ENCODE measurements at places on chromosomes 7 and 10. TPM values are rescaled to one million over a fixed set of nuclear protein-coding genes. Genes with fewer than 3 reads are reported as not detected.

DNA sequence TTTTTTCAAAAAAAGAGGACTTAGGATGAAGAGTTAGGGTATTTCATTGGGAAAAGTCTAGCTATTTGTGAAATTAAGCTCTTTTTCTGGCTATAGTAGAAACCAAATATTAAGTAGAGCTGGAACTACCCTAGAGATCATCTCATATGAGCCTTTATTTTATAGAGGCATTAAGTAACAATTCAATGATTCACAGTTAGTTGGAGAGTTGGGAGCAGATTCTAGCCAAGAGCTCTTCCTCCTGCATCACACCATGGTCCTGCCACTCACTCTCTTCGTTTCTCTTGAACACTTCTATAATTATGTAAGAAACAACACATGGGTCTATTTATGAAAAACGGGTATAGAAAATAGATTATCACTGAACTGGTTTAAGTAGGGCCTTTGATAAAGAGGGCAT is 76.1 kb upstream of the ANK3 start:
- DNase-seq: no peak
- H3K4me3 ChIP-seq: no peak overlapping the region
- no peak overlapping the region for H3K27ac ChIP-seq
- no peaks in the 10 kb centered on the region for H3K27me3 ChIP-seq
- H3K36me3 ChIP-seq: no peaks in the 10 kb centered on the region

DNA sequence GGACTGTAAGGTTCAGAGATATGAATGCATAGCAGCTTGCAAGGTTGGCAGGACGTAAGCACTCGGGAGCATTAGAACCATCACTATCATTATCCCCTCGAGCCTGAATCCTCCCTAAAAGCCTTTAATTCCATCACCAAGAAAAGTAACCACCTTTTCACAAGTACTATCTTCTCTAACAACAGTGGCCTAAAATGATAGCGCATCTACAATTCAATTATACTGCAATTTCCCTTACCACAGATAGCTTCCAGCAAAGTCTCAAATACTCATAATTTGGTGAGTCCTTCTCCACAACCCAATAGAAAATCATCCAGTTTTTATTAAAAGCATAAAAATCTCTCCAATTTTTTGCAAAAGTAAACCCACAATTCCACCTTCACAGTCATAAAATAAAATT is 42.0 kb downstream of the COL1A2 start:
- H3K4me3 ChIP-seq: no peak overlapping the region
- no peak overlapping the region for H3K27ac ChIP-seq
- H3K4me1 ChIP-seq: peaks cover 5% of the 10 kb centered on the region

DNA sequence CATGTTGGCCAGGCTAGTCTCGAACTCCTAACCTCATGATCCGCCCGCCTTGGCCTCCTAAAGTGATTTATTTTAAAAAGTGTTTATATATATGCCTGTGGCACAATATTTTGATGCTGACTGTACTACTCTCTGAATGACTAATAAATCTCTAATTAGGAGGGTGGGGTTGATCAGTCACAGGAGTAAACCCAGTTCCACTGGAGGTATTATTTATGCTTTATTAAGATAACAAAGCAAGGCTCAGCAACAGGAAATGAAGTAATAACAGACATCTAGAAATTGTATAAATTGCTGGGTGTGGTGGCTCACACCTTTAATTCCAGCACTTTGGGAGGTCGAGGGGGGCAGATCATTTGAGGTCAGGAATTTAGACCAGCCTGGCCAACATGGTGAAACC is 26.0 kb upstream of the MCU start:
- H3K4me3 ChIP-seq: no peak overlapping the region
- DNase-seq: no peak
- no peaks in the 10 kb centered on the region for H3K27me3 ChIP-seq
- H3K36me3 ChIP-seq: no peaks in the 10 kb centered on the region
- no peak overlapping the region for H3K27ac ChIP-seq

GRCh38 chr7:55240418-55241142 is 124.6 kb upstream of the LANCL2 start:
- no peak overlapping the region for H3K4me3 ChIP-seq
- H3K36me3 ChIP-seq: no peaks in the 10 kb centered on the region
- H3K27ac ChIP-seq: no peak overlapping the region
- peaks cover 9% of the 10 kb centered on the region for H3K27me3 ChIP-seq

Gene NRG3
- not detected for total RNA-seq

DNA sequence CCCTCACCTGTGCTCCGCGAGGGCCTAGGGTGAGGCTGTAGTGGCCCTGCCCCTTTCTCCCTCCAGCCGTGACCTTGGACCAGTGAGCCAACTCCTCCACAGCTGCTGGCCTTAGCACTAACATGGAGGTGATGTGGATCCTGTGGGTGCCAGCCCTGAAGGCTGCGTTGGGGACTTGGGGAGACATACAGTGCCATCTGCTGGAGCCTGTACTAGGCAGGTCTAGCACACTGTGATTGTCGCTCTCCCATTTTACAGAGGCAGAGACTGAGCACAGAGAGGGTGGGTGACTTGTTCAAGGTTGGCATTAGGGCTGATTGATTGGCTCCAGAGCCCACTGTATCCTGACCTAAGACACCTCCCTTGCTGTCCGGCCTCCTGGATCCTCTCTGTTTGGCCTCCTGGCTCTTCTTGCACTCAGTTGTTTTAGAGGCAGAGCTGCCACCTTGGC is 37.6 kb downstream of the PRF1 start:
- no peaks in the 10 kb centered on the region for H3K27me3 ChIP-seq
- DNase-seq: no peak
- no peak overlapping the region for H3K4me3 ChIP-seq
- H3K4me1 ChIP-seq: peaks cover 18% of the 10 kb centered on the region
- H3K36me3 ChIP-seq: no peaks in the 10 kb centered on the region
- H3K27ac ChIP-seq: no peak overlapping the region
